ENCODE measurements at places on chromosomes 6 and 20. TPM values are rescaled to one million over a fixed set of nuclear protein-coding genes. Genes with fewer than 3 reads are reported as not detected.
A peak's percentile ranks its signal among the peaks of the same experiment; 100 is the strongest.

- DNase-seq: no peak
These were observed 178.4 kb upstream of the ARID1B start for GRCh38 chr6:156598855-156599180.

DNA sequence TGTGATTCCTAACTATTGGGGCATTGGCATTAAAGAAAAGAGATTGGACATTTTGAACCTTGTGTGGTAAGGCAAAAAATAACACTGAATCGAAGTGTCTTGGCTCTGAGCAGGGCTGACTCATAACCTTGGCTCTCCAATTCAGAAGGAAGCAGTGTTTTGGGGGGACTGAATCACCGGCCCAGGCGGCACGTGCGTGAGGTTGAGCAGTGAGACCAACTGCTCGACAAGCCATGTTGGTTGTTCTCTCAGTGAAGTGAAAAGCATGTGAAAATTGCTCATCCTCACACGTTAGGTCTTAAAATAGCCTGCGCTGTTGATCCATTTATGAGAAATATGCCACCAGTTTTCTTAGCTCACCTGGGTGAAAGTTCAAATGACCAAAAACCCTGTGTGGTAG, 137.8 kb upstream of the SPACA1 start:
- no peak for DNase-seq

- no peak for DNase-seq
These were observed 128.7 kb upstream of the TRAF3IP2 start for GRCh38 chr6:111734068-111735061.

- DNase-seq: no peak
These were observed 449.8 kb downstream of the ADGRB3 start for GRCh38 chr6:69084746-69085335.

- DNase-seq: no peak
These were observed 770.8 kb downstream of the EPHA7 start for GRCh38 chr6:92648364-92649086.

The SCUBE3 gene
- polyA plus RNA-seq: 4.4 TPM

DNA sequence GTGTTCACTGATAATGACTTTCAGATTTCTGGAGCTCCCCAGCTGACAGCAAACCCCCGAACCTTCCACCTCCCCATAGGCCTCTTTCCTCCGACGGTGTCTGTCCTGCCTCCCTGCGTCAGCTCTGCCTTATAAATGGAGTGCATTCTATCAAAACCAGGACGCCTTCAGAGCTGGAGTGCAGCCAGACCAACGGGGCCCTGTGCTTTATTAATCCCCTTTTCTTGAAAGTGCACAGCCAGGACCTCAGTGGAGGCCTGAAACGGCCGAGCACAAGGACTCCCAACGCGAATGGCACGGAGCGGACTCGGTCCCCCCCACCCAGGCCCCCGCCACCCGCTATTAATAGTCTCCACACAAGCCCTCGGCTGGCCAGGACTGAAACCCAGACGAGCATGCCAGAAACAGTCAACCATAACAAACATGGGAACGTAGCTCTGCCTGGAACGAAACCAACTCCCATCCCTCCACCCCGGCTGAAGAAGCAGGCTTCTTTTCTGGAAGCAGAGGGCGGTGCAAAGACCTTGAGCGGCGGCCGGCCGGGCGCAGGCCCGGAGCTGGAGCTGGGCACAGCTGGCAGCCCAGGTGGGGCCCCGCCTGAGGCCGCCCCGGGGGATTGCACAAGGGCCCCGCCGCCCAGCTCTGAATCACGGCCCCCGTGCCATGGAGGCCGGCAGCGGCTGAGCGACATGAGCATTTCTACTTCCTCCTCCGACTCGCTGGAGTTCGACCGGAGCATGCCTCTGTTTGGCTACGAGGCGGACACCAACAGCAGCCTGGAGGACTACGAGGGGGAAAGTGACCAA, 42.3 kb upstream of the NAA20 start:
- DNase-seq: peak; percentile 90

- DNase-seq: no peak
These were observed 533.3 kb downstream of the HACE1 start for GRCh38 chr6:104326173-104327001.

DNA sequence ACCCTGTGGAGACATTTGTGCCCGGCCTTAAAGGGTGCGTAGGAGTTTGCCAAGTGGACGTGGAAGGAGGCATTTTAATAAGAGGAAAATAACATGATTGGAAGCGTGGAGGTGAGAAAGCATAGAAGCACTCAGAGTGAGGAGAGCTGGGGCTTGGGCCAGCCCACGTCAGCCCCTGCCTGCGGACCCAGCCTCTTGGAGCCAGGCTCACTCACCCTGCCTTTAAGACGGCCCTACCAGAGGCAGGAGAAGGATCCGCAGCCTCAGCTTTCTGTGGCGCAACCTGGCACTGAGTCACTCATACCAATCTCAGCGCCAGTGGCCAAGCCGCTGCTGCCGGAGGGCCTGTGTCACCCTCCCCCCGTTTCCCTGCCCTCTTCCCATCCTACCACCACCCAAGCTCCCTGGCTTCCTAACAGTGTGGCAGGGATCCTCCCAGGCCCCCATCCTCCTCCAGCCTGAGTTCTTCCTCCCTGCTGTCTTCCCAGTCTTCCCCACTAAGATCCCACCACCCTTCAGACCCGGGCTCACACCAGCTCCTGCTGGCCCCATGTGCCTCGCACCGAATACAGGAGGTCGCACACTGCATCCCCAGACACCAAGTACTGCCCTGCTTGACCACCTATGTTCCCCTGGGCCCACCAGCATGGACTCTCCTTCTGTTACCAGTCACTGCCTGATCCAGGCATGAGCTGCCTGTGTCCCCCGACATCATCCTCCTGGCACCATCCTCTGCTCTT, 285.2 kb downstream of the UST start:
- DNase-seq: no peak

The NECAB3 gene
- 34.5 TPM for polyA plus RNA-seq

GRCh38 chr6:43082806-43083655, 6.9 kb downstream of the PTK7 start:
- DNase-seq: no peak

DNA sequence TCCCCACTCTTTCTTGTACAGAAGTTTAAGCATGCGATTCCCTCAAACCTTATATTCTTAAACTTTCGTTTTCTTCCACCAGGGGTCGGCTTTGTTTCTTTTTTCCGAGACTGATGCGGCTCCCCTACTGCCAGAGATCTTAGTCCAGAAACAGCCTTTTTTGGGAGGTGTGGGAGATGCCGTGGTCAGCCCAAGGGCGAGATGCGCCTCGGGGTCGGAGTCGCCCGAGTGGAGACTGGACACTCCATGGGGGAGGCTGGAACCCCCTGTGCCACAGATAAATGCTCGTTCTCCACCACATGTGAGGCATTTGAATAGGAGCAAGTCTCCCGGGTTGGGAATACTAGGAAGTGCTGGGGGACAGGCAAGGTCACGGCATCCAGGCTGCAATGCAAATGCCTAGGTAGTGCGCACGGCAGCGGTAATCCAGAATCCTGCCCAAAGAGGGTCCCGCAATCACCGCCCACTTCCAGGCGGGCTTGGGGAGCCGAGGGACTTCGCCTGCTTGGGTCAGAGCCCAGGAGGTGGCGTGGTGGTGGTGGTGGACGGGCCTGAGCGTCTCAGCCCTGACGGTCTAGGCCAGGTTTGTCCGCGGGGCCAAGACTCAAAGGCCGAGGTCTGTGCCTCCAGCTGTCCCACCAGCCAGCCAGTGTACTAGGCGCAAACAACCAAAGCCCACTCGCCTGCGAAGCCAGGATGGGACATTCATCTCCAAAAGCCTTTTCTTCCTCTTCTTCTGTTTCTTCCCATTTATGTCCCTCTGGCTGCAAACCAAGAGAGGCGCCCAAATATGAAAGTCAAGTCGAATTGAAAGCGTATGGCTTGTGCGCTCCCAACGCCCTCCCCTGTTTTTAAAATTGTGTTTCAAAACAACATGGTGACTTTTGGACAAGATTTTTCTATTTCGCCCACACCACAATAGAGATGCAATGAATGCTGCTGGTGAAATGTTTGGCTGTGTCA, 39.3 kb upstream of the OSTM1 start:
- no peak for DNase-seq

DNA sequence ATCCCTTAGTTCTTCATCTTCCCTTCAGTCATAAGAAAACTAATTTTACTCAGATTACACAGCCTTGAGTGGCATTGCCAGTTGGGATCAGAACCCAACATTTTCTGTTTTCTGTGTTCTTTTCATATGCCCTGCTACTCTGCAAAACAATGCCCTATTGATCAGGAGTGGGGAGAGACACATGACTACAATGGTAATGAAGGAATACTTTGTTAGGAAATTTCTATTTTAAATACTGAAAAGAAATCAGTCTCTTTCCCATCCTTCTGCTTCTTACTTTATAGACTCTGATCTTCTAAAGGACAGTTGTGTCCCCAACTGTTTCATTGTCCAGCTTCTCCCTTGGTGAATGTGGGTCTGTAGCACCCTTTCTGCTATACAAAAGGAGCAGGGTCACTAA, 5.5 kb upstream of the PKIB start:
- DNase-seq: no peak

GRCh38 chr20:55646851-55647250, 358.5 kb downstream of the CBLN4 start:
- no peak for DNase-seq

- peak; percentile 28 for DNase-seq
These were observed 28.0 kb downstream of the PSMG4 start for GRCh38 chr6:3286641-3287171.

DNA sequence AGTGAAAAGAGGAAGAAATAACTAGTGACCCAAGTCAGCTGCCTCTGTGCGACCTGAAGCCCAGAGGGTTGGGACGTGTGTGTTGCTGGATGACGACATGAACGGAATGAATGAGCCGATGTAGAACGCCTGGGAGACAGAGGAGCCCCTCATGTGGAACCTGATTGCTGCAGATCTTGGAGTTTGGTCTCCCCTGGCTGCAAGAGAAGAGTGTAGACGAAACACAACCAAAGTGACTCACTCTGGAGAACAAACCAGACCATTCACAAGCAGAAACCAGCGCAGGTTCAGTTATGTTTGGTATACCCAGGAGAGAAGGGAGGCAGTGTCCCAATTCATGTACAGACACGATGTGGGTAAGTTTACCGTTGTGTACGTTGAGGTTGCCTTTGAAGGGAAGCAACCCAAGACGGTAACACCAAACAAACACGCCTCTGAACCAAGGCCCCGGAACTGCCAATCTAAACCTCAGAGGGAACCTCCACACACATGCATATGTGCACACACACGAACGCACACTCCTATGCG, 265.9 kb downstream of the BMP7 start:
- no peak for DNase-seq

The PAQR8 gene
- 17.0 TPM for polyA plus RNA-seq

GRCh38 chr20:2236256-2236655, 59.5 kb upstream of the TGM3 start:
- DNase-seq: peak; percentile 30

DNA sequence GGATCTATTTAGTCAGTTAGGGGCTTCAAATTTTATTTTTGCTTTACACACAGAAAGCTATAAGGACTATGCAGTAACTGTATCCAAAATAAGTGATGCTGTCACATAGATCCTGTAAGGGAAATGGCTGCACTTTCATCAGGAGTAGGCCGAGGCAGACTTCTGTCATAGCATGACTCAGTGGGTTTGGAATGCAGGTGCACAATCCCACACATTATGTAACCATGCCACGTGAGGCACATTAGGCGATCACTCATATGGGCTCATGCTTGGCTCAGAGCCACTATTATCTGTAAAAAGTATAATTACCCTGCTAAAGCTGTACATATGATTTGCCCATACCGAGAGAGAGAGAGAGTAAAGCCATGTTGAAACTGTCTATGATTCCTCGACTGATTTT, 1189.4 kb upstream of the EYS start:
- DNase-seq: no peak

DNA sequence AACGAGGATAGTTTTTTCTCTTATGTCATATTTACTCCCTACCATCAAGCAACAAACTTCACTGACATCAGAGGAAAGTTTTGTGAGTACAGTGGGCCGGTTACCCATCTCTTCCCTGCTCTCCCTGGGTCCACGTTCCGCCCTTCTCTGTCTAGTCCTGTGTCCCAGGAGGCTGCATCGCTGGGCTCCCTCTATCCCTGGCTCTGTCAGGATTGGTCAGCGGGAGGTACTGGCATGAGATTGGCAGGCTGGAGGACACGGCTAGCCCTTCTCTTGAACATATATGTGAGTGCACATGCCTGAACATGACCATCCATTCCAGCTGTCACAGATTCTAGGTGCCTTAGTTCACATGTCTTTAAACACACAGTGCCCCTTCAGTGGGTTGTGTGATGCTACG, 30.3 kb upstream of the TMEM181 start:
- no peak for DNase-seq

The SYTL3 gene
- 8.7 TPM for polyA plus RNA-seq

- peak; percentile 83 for DNase-seq
These were observed 1.4 kb upstream of the HIVEP1 start for GRCh38 chr6:12010635-12011275.

DNA sequence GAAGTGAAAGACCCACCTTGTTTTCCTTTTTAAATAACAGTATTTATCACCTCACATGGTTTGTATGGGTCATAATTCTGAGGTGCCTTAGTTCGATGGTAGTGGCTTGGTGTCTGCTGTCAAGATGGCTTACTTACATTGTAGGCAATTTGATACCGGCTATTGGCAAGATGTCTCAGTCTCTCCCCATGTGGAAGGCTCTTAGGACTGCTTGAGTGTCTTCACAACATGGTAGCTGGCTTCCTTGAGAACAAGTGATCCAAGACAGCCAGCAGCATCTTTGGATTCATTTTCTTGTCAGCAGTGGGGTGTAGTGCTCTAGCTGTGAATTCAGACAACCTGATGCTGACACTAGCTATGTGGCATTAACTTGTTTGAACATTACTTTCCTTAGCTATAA, 70.1 kb downstream of the CBFA2T2 start:
- DNase-seq: no peak

Measured in left lung (tissue), 14 donors.